Mucosa of descending colon (tissue), 3 donors: ENCODE measurements at places on chromosomes 4 and X. TPM values are rescaled to one million over a fixed set of nuclear protein-coding genes. Genes with fewer than 3 reads are reported as not detected.

Gene IL1RAPL2
- 0.19 TPM for total RNA-seq

GRCh38 chr4:26766141-26766540, 94.5 kb upstream of the STIM2 start:
- DNase-seq: no peak

Gene XG
- not detected for total RNA-seq

DNA sequence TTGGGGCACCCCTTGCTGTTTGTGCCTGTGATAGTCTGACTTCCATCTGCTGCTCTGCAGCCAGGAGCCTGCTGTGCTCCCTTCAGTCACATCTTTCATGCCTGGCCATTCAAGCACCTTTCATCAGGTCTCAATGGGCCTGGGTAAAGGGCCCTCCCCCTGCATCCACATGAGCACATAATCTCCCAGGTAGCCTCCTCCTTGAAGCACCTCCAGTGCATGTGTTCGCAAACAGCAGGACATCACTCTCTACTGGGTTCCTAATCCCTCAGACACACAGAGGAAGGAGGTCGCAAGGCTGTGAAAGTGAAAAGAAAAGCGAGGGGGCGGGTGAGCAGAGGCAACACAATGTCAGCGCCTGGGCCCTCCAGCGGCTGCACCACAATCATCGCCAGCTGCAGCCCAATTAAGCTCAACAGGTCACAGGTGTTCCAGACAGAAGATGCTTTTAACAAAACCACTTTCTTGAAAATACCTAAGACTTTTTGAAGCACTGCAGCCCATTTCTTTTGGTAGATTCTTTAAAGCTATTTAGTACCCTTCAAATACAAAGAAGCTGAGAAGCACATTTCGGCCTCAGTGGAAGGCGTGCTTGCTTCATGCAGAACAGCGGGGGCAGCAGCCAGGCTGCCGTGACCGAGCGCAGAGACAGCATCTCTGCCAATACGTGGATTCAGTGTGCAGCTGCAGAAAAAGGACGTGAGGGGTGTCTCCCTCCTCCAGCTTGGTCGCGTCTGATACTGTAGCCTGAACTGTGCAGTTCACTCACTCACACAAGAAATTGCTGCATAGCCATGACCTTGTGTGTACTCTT, 92.2 kb upstream of the SPRY1 start:
- no peak for DNase-seq

Gene ANK2
- 21.0 TPM for total RNA-seq

- DNase-seq: no peak
Measured at GRCh38 chr4:73468170-73468569, 13.4 kb upstream of the AFM start.

DNA sequence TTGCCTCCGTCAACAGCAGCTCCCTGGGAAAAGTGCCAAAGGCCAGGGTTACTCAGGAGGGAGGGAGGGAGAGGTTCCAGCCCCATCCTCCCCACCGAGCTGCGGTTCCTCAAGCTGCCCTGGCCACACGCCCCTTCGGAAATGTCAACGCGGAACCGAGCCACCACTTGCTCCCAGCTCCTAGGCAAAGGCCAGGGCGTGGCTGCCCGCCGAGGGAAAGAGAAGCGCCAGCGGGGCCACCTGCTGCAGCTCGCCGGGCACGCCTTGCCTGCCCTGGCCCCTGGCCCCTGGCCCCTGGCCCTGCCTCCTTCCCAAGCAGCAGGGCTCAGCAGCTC, 15.3 kb downstream of the SLC6A8 start:
- DNase-seq: peak; percentile 83

Gene FMR1NB
- total RNA-seq: not detected

Gene PTCHD1
- total RNA-seq: 0.63 TPM

DNA sequence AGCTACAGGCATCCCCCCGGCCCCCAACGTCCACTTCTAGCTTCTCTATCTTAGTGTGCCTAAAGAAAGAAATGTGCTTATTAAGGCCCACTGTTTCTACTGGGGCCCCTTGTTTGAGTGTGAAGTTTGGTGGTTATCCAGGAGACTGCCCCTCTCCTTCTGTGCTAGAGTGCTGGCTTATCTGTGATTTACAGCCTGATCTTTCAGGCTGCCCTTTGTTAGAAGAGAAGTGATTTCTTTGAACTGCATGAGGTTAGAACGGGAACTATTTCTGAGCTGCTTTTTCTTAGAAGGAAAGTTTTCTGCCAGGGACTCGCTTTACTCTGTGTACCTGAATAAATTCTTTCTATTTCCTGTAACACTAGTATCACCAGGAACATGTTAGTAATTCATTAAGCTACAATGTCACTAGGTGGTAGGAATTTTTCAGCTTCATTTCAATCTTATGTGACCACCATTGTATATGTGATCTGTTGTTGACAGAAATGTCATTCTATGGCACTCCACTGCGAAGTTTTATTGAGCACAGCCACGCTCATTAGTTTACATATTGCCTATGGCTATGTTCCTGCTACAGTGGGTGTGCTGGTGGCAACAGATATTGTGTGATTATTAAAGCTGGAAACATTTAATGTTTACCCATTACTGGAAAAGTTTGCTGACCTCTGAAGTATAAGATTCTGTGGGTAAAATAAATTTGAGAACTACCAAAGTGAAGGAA, 193.8 kb upstream of the CXorf51B start:
- no peak for DNase-seq

- DNase-seq: no peak
Measured at GRCh38 chr4:132866616-132867015, 282.5 kb upstream of the PCDH10 start.

DNA sequence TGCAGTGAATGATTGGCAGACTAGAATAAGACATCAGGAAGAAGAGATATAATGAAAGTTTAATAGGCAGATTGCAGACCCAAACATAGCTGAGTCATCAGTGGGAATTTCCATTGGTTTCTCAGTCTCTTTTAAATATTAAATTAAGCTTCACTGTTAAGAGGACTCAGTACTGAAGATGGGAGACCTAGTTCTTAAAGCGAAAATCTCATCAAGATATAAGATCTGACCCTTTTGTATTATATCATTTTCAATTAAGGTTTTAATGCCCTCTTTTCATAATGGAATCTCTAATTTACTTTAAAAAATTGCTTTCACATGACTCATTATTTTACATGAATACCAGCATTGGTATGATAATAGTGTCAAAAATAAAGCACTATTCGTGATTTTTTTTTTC, 168.9 kb upstream of the ATOH1 start:
- DNase-seq: no peak

- DNase-seq: no peak
Measured at GRCh38 chr4:140286456-140286855, 87.0 kb upstream of the SCOC start.

DNA sequence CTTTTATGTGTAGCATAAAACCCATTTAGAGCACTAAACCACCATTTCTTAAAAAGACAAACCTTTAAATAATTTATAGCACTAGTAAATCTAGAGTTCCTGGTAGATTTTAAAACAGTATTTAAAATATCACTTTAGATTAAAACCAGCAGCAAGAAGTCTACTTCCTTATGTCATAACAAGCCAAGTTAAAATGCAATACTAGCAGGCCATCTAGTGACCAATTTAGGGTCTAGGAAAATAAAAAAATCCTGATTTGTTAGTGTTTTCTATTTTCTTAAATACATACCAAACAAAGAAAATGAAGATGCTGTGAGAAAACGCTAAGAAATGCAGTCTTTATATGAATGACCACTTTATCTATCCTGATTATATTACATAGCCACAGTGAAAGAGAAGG, 53.9 kb downstream of the PAPSS1 start:
- no peak for DNase-seq

Gene XK
- 22.8 TPM for total RNA-seq

DNA sequence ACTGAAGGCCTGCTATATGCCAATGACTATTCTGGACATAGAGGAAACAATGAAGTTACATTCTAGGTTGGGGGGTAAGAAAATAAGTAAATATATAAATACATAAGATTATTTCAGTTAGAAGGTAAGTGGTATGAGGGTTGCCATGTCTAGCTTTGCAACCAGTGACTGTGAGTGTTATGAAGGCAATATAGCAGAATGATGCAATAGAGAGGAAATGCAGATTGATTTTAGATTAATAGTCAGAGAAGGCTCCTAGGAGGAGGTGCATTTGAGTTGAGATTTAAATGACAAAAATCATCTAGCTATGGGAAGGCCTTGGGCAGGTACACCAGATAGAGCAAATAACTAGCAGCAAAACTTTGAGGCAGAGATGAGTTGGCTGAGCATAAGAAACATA, 243.2 kb downstream of the FBXO8 start:
- no peak for DNase-seq

DNA sequence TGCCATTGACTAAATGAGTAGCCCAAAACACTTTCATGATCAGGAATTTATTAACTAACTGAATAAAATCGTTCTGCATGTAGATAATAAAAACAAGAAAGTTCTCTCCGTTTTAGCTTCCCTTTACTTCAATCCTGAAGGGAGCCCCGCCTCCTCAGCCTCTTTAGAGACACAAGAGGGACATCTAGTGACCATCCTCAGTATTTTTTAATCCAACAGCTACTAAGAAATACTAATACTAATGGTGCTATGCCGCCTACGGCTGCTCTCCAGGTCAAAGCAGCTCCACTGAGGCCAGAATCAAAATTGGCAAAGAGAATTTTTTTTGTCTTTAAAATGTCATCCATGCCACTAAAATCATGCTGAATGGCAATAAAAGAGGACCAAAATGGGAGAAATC, 3.2 kb upstream of the PCDH19 start:
- peak; percentile 56 for DNase-seq

GRCh38 chrX:71438750-71439149, 72.6 kb downstream of the TAF1 start:
- DNase-seq: no peak

Gene GIMD1
- not detected for total RNA-seq

DNA sequence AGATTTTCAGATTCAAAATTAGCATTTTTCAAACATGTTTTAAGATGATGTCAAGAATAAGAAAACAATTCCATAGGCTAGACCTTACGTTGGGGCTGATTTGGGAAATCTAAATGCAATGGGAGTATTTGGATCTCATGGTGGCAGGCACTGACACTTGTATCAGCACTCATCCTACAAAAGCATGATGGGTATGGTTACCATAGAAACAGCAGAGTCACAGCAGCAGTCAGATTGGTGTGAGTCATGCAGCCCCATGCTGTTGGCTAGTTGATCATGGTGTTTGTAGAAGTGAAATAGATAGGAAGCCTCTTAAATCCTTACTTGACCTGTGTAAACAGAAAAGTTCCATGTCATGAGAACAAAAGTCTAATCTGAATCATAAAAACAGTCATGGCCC, 1637.3 kb upstream of the PABPC4L start:
- no peak for DNase-seq

Gene DUX4
- total RNA-seq: not detected

- no peak for DNase-seq
Measured at GRCh38 chr4:76634220-76634619, 199.2 kb downstream of the SHROOM3 start.

GRCh38 chr4:139528377-139529005, 27.5 kb downstream of the SETD7 start:
- DNase-seq: peak; percentile 61

DNA sequence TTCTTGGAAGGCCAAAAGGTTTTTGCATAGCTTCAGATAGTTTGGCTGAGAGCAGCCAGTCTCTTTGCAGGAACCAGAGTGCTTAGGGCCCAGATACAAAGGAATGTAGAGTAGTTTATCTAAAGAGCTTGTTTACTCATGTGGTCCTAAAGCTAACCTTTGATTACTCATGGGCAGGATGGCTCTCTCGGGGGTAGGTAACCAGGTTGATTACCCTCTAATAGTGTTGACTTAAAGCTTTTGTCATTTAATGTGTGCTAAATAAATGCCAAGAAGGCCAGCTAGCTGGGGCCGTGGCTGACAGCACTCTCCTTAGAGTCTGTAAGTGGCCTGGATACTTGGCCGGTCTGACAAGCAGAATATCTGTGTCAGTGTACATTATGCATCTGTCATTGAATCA, 69.7 kb upstream of the MAGEB16 start:
- DNase-seq: no peak

Gene PCDH18
- 35.2 TPM for total RNA-seq

DNA sequence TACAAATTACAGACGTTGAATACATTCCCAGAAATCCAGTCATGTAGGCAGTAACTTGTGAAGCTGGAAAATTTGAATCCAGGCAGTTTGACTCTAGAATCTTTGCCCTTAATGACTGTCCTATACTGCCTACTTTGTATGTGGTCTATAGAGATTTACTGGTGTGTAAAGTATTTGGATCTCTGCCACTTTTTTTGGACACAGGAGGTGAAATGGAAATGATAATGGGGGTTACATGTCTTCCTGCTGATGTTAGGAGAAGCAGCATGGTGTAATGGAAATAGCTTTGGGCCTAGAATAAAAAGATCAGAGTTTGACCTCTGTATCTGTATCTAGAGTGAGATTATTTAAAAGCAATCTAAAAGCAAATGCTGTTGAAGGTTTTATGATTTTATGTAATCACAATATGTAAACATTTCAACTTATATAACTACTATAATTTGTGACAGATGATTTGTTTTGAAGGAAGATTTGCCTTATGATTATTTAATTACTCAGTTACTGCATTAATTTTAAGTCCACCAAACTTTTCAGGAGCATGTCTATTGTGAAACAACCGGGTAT, 3.3 kb downstream of the COL4A5 start:
- no peak for DNase-seq

GRCh38 chr4:45410701-45411210, 684.4 kb upstream of the GNPDA2 start:
- DNase-seq: no peak
